Non-pigmented ciliary epithelial cell (primary cell): ENCODE measurements at places on chromosomes 16 and 17.

GRCh38 chr17:9218911-9219310 is 197.6 kb downstream of the NTN1 start:
- DNase-seq, result no peak

DNA sequence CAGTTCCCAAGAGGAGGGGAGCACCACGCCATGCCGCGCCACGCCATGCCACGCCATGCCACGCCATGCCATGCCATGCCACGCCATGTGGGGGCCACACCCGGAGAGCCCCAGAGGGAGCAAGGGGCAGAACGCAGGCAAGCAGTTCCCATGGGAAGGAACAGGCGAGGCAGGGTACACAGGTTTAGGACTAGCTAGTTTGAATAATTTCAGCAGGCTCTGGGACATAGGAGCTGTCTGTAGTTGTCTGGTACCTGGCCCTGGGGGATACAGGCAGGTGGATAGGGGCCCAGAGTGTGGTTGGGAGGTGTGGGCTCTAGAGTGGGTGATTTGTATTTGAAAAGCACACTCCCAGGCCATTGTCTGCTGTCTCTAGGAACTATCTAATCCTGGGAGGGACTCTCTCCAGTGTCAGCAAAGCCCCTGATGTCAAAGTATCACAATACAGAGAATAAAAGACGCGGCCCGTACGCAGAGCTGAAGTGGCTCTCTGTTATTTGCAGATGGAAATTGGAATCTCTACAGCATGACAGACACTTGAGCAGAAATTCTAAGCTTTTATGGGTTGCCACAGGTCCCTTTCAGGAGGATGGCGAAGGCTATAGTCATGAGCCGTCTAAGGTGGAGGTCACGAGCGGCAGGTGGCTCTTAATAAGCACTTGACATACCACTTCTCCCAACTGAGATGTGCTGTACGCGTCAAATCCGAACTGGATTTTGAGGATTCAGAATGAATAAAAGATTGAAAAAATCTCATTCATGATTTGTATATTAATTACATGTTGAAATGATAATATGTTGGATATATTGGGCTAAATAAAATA is 220.8 kb upstream of the TNRC6C start:
- no peak for DNase-seq

DNA sequence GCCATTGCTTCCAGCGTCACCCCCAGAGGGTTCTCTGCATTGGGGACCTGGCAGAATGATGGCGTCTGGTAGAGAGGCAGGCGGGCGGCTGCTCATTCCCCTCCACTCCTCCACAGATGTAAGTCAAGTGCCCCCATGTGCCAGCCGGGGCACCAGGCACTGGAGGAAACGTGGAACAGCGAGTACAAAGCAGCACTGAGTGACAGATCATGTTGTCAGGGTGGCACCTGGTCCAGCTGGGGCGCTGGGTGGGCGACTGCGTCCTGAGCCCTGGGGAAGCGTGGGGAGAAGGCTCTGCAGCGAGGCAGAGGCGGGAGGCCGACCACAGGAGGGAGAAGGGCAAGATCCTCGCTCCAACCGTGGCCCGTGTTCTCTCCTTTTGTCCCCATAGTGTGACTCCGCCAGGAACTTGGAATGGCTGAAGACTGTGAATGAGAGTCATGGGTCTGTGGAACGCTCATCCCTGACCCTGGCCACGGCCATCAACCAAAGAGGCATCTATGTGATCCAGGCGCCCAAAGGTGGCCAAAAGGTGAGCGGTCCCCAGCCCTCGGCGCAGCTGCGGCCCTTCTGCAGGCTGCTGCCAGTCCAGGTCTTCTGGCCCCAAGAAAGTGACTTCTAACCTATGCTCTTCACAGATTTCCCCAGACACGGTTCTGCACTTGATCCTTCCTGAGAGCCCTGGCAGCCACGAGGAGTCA is 76.7 kb downstream of the RNF213 start:
- DNase-seq, result no peak

- DNase-seq, result no peak
Observed at GRCh38 chr16:24876231-24876630, 30.5 kb downstream of the SLC5A11 start.
